ENCODE measurements at places on chromosomes 7 and 10.

- DNase-seq: no peak
These were observed 166.4 kb downstream of the MAD1L1 start for GRCh38 chr7:2066251-2066919.

- no peak for DNase-seq
These were observed 4.1 kb downstream of the NEUROD6 start for GRCh38 chr7:31336202-31337001.

DNA sequence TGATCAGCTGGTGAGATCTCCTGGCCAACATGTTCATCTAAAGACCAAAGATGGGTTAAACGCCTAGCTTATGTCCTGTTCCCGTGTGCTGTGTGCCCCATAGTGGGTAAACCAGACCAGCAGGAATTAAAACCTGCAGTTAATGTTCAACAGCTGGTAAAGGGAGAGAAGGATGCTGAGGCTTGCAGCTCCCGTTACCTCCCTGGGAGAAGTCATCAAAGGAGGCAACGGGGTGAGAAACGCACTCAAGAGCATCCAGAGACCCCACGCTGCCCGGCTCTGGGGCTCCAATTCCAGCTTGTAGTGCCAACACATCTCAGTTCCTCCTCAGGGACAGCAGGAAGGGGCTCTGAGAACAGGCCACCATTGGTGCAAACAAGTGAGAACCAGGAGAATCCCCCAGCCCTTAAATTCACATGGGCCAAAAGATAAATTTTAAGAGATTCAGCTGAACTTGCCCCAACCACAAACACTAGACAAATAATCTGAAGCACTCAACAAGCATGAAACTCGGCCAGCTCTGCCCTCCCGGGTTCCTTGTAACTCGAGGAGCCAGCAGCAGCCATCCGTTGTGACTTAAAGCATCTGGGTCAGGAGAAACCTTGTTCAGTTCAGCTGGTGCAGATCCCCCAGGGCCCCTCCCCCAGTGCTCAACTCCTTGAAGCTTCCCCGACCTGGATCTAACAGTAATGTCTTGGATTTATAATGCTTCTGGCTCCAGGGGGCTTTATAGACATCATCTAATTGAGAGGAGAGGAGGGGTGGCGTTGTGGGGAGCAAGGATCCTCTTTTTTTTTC lies 29.4 kb downstream of the FAM241B start:
- no peak for DNase-seq

DNA sequence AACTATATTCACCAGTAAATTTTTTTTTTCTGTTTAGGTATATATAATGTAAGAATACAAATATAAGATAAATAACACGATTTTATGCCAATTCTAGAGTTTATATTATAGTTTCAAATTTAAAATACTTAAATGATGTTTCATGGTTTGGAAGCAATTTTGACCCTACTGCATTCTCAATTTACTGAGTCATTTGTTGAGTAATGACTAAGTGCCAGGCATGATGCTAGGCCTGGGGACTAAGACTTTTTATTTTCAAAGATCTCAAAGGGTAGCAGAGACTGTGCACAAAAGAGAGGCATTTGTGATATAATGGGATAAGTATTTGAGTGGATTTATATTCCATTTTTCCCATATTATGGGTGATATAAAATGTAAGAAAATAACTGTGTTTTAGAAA lies 78.9 kb upstream of the SMIM30 start:
- DNase-seq: no peak

- DNase-seq: no peak
These were observed 156.2 kb upstream of the PRSS1 start for GRCh38 chr7:142593106-142593505.

DNA sequence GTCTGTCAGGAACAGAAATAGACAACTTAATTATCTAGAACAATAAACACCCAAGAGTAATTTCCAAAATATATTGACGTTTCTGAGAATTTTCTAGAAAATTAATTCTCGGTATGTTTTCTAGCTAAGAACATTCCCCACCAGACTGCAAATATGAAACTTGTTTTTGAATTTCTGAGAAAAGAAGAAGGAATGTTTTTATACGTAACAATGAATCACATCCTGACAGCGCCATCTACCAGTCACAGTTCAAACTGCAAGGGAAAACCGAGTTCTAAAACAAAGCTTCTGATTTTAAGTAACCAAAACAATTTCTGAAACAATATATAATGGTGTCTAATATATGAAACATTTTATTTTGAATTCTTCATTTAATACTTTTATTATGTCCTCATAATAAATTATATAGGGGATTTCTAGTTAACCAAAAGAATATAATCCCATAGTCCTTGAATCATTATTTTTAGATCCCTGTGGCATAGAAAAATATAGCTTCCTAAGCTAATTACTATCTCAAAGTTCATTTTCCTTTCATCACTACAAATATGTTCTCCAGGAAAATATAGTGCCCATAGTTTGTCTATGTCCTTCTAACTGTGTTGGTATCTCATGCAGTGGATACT lies 34.5 kb upstream of the MEOX2 start:
- DNase-seq: peak; percentile 33

GRCh38 chr10:70742537-70743429 lies 42.4 kb downstream of the TBATA start:
- DNase-seq: no peak

DNA sequence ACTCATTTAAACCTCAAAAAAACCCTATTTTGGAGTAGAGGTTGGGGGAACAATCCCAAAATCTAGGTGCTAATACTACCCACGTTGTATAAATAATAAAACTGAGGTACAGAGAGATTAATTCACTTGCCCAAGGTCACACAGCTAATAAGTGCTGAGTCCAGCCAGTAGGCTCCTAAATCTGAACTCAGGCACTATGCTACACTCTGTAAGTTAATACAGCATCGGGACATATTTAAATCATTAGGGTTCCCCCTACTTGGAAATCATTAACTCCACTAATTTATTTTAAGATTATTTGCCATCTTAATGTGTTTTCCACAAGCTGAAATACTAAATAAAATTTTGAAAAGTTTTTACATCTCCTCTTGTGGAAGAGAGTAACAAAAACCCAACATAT lies 24.2 kb downstream of the PIP4K2A start:
- no peak for DNase-seq

- DNase-seq: no peak
These were observed 167.6 kb downstream of the ANK3 start for GRCh38 chr10:60222047-60222446.

GRCh38 chr7:26813432-26813831 lies 51.0 kb downstream of the SKAP2 start:
- no peak for DNase-seq

GRCh38 chr10:127429601-127430312 lies 119.4 kb upstream of the NPS start:
- DNase-seq: no peak

DNA sequence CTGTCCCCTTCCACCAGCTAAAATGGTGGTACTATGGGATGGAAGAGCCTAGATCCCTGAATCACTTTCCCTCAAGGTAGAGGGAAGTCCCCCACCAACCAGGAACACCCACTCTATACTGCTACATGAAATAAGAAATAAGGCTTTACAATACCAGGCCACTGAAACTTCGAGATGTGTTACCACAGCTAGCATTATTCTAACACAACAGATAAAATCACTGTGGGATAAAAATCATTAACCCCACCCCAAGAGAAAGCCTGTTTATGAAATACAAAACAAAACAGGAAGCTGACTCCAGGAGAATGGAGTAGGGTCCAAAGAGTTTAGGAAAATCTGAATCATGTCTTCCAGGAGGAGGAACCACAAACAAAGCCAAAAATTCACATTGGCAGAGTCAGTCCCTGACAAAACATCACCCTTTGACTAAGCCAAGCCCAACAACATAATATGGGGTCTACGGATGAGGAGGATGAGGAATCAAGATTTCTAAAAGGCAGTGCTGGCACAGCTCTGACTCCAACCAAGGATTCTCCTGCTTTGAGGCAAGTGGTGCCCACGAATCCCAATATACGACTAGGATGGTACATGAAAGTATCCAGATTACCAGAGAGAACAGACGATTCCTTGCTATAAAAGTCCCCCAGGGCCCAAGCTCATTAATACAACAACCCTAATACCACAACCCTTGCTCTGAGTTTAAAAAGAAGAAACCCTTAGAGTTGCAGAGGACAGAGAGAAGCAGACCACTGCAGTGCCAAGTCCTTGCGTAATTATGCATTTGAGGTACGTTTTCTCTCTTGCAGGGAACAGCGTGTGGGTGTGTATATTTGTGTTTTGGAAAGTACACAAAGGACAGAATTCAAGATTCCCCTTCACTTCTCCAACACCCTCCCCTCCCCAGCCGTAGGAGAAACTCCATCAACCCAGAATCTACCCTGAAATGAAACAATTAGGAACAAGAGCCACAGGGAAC lies 23.7 kb downstream of the XPNPEP1 start:
- no peak for DNase-seq
